DND-41 (cell line): ENCODE measurements at places on chromosomes 12 and 14.

DNA sequence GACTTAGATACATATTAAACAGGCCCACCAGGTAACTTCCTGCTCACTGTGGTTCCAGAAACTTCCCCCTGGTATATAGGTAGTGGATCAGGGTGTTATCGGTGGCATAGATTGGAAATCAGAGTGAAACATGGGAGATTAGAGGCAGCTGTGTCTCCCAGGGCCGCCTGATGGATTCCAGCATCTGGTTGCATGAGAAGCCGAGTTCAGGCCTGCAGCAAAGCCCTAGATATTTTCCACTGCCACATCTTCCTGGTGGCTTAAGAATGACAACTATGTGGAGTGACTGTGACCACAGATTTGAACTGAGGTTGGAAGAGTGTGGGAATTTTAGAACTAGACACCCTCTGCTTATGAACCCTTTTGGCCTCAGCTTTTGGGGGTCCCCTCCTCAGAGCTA lies 184.8 kb upstream of the NTF3 start:
- DNase-seq, result no peak

GRCh38 chr14:47208434-47208833 lies 467.0 kb downstream of the MDGA2 start:
- DNase-seq, result no peak

DNA sequence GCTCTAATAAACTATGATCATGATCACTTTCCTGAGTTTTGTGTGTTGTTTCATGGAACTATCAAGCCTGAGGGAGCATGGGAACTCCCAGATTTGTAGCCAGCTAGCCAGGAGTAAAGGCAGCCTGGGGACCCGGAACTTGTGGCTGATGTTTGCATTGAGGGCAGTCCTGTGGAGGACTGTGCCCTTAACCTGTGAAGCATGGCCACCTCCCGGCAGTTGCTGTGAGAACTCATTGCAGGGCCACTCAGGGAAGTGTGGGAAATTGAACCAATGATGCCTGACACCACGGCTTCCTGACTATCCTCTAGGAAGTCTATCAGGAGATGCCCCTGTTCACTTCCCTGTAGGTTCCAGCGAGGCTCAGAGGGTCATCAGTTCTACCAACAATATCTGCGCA lies 250.6 kb downstream of the DAD1 start:
- DNase-seq, result no peak

- DNase-seq, result no peak
Observed at GRCh38 chr12:79645235-79645630, 45.5 kb downstream of the PAWR start.

GRCh38 chr12:30830751-30831150 lies 76.0 kb upstream of the CAPRIN2 start:
- DNase-seq, result no peak

DNA sequence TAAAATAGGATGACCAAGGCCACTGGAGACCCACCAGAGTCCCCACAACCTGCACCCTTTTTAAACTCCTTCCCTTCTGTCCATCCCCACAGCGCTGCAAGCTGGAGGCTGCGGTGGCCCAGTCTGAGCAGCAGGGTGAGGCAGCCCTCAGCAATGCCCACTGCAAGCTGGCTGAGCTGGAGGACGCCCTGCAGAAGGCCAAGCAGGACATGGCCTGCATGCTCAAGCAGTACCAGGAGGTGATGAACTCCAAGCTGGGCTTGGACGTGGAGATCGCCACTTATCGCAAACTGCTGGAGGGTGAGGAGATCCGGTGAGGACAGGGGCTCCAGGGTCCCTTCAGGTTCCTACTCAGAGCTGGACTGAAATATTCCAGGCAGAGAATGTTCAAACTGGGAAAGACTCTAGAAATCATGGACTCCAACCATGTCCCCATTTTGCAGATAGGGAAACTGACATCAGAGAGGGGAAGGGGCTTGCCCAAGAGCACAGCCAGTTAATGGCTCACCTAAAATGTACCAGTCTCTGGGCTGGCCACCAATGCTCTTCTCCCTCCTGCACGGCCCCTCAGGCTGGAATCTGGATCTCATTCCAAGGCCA lies 17.2 kb downstream of the KRT85 start:
- no peak for DNase-seq

GRCh38 chr12:104243551-104243950 lies 28.0 kb downstream of the TXNRD1 start:
- DNase-seq, result no peak

DNA sequence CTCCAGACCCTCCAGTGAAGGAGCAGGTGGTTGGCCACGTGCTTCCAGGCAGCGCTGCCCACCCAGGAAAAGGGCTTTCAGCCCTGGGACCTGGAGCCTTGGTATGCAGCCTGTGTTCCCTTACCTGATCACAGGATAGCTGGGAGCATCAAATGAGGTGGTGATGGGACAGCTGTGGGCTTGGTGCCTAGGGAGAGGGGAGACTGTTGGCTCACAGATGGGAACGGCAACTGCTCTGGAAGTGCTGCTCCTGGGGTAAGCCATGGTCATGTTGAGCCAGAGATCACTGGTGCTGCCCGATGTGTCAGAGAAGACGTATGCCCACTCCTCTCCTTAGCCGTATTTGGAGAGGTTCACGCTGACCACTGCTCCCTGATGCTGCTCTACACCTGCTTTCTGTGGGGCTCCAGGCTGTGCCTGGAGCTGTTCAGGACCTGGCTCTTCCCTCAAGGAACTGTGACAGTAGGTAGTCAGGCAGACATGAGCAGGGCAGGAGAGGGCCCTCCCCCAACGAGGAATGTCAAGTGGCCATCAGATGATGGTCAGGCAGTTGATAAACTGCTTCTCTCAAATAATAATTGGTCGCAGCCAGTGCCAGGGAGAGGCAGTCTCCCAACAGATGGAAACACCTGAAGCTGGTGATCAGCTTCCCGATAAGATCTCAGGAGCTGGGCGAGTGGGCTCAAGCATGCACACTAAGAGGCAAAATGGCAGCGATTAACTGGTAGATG lies 2.8 kb upstream of the CYP46A1 start:
- DNase-seq, result no peak

GRCh38 chr12:113428482-113428881 lies 6.3 kb downstream of the SDSL start:
- DNase-seq, result no peak

- no peak for DNase-seq
Observed at GRCh38 chr12:55847603-55848291, 5.0 kb upstream of the MMP19 start.

- DNase-seq, result no peak
Observed at GRCh38 chr12:89450907-89451306, 73.7 kb downstream of the GALNT4 start.

- DNase-seq, result peak; percentile 29
Observed at GRCh38 chr12:62934239-62934798, 631 bp downstream of the PPM1H start.

- no peak for DNase-seq
Observed at GRCh38 chr14:66152302-66152701, 333.9 kb upstream of the CCDC196 start.

- DNase-seq, result no peak
Observed at GRCh38 chr12:57055824-57056223, 5.9 kb upstream of the MYO1A start.

GRCh38 chr14:56333359-56334292 lies 215.4 kb downstream of the PELI2 start:
- DNase-seq, result peak; percentile 28

DNA sequence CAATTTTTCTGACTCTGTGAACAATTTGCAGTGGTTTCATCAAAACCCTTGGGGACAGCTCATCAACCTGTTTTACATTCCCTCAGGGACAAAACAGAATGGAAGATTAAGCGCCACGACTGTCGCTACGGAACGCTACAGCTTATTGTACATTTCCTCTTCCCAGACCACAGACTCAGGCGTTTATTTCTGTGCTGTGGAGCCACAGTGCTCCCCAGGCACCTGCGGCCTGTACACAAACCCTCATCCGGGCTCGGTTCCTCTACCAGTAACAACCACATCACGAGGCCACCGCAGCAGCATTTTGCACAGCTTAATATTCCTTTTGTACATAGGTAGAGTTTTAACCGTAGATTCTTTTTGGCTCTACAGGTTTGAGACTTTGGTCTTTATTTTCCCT lies 397.4 kb upstream of the OR4E1 start:
- peak; percentile 91 for DNase-seq

DNA sequence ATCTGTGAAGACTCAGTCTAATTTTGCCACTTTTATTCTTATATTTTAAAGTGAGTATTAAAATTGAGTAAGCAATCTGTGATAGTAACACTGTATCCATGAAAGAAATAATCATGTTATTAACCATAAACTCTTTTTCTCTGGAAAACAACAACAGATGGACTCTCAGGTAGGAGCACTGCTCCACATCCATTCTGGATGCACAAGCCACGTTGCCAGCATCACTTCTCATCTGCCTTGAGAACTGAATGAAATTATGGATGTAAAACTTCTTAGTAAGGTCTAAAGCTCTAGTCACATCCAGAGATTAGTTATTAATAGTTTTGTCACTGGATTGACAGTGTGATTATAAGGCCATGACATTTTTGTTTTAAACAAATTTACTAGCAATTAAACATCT lies 489.1 kb upstream of the SYT1 start:
- DNase-seq, result no peak

DNA sequence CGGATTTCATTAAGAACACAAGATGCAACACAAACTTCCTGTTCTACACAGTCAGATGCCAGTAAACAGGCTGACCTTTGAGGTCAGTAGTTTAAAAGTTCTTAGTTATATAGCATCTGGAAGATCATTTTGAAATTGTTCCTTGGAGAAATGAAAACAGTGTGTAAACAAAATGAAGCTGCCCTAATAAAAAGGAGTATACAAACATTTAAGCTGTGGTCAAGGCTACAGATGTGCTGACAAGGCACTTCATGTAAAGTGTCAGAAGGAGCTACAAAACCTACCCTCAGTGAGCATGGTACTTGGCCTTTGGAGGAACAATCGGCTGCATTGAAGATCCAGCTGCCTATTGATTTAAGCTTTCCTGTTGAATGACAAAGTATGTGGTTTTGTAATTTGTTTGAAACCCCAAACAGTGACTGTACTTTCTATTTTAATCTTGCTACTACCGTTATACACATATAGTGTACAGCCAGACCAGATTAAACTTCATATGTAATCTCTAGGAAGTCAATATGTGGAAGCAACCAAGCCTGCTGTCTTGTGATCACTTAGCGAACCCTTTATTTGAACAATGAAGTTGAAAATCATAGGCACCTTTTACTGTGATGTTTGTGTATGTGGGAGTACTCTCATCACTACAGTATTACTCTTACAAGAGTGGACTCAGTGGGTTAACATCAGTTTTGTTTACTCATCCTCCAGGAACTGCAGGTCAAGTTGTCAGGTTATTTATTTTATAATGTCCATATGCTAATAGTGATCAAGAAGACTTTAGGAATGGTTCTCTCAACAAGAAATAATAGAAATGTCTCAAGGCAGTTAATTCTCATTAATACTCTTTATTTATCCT lies 13.5 kb downstream of the PTGER2 start:
- no peak for DNase-seq

GRCh38 chr12:108241986-108242703 lies 97.0 kb downstream of the CMKLR1 start:
- DNase-seq, result no peak

DNA sequence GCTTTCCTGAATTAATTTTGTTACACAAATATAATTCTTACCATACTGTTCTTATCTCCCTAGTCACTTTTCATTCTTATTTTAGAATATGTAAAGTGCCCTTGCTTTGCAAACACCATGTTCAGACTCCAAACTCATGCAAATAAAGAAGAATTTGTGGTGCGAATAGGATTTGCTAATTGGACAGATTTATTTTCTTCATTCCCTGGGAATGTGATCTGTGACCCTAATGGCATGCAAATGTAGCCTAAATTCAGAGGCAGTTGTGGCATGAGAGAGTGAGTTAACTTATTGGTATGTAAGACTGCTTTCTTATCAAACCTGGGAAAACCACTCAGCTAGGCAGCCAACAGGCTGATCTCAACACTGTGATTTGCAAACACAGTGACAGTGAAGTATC lies 10.0 kb downstream of the CAPZA3 start:
- no peak for DNase-seq

DNA sequence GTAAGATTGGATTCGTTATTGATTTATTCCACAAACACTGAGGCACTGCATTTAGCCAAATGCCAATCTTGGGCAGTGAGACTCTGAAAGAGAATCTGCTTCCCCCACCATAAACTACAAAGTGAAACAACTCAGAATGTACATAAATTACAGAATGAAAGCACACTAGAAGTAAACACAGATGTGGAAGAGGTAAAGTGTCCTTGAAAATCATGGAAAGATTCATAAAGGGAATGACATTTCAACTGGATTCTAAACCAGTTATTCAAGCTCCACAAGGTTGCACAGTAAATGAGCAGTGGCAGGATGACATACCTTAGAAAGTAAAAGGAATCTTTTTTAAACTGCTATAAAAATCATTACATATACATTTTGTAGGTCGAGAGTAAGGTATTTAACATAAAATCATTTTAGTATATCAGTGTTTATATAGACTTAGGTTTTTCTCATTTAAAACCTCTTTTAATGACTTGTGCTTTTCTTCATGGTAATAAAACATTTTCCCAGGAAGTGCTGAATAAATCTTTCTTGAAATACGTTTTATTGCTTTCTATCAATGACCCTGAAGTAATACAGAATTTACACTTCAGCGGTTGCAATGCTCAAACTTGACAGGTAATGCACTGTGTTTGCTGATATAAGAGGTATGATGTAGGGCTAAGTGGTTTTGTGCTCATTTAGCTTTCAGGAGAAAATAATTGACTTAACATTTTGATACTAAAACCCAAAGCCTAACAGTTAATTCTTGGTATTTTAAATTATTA lies 270.6 kb downstream of the NAV3 start:
- no peak for DNase-seq

GRCh38 chr12:52285172-52285745 lies 6.1 kb downstream of the KRT81 start:
- no peak for DNase-seq

- DNase-seq, result no peak
Observed at GRCh38 chr14:93108105-93108504, 7.6 kb downstream of the ITPK1 start.

DNA sequence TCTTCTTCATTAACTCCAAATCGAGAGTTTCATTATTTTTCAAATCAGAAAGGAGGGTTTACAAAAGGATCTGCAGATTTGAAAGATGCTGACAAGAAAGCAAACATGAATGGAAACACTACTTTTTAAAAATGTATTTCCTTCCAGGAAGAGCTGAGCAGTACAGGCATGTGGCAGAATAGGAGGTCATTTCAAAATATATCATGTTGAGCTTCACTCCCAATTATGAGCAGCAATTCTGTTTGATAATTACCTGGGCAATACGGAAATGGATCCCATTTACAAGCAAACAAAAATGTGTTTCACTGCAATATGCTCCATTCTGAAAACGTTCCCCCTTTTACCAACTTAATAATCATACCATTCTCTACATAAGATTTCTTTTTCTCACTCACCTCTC lies 147.7 kb upstream of the BCL2L14 start:
- DNase-seq, result no peak

DNA sequence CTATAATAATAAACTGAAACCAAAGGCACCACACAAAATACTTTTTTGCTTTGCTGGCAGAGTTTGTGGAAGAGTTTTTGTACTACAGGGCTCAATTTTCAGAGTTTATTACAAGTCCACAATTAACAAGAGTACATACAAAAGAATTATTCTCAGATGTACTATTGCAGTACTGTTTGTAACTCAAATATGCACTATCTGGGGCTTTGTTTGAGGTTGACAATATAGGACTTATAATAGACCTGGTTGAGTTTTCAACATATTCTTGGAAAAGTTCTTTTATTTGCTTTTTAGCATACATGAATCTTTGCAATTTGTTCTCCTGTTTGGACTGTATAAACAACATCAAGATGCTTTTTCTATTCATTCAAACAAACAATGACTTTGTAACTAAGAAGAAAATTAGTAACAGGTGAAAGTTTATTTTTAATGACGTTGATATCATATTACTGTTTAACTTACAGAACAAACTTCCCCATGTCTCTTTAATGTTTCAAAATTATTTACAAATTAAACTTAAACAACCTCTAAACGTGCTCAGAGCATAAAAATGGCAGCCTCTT lies 407.4 kb upstream of the PRICKLE1 start:
- no peak for DNase-seq
